ENCODE measurements at places on chromosomes 4 and X. TPM values are rescaled to one million over a fixed set of nuclear protein-coding genes. Genes with fewer than 3 reads are reported as not detected.

ARR3 gene
- not detected for total RNA-seq

ITGB1BP2 gene
- total RNA-seq = 0.87 TPM

MRPL1 gene
- 24.1 TPM for total RNA-seq

SORBS2 gene
- total RNA-seq = 0.31 TPM

JAKMIP1 gene
- not detected for total RNA-seq

MAML3 gene
- total RNA-seq = 12.6 TPM

CT45A3 gene
- not detected for total RNA-seq

SASH3 gene
- not detected for total RNA-seq

MMAA gene
- 2.3 TPM for total RNA-seq

TMEM271 gene
- total RNA-seq = not detected

CDS1 gene
- 0.82 TPM for total RNA-seq

PPP4R3C gene
- total RNA-seq = not detected

GPR50 gene
- total RNA-seq = 0.22 TPM

CDKL2 gene
- 0.99 TPM for total RNA-seq

MAGED4B gene
- total RNA-seq = 5.8 TPM

SPANXA2 gene
- not detected for total RNA-seq

GAGE2A gene
- total RNA-seq = not detected

DOCK11 gene
- 6.8 TPM for total RNA-seq

CPEB2 gene
- 11.9 TPM for total RNA-seq

ASB12 gene
- not detected for total RNA-seq

HHIP gene
- total RNA-seq = 0.47 TPM

REELD1 gene
- not detected for total RNA-seq

LUZP4 gene
- not detected for total RNA-seq

PDE5A gene
- 0.25 TPM for total RNA-seq

BEND4 gene
- not detected for total RNA-seq

IL9R gene
- 0.08 TPM for total RNA-seq

IQSEC2 gene
- 38.7 TPM for total RNA-seq

STATH gene
- not detected for total RNA-seq

FATE1 gene
- not detected for total RNA-seq

SYP gene
- total RNA-seq = 3.1 TPM

UGT2B7 gene
- total RNA-seq = 0.16 TPM

AMOT gene
- 0.54 TPM for total RNA-seq

CHRDL1 gene
- total RNA-seq = not detected

RAPGEF2 gene
- total RNA-seq = 8.3 TPM

MAGEE2 gene
- not detected for total RNA-seq

COX18 gene
- total RNA-seq = 6.5 TPM

RBM3 gene
- total RNA-seq = 316 TPM

USP17L15 gene
- total RNA-seq = not detected

TMPRSS11E gene
- total RNA-seq = not detected

CORIN gene
- not detected for total RNA-seq

All from A549 treated with CpdA at 1 μM for 4 hours (cell line).